ENCODE measurements at places on chromosomes 12 and 14. TPM values are rescaled to one million over a fixed set of nuclear protein-coding genes. Genes with fewer than 3 reads are reported as not detected.

Gene NOS1
- total RNA-seq: 0.63 TPM

Gene RPL10L
- total RNA-seq: not detected

Gene POLE2
- total RNA-seq: 11.6 TPM

Gene MGAT2
- 55.1 TPM for total RNA-seq

Gene P2RX7
- total RNA-seq: not detected

Gene SSTR1
- total RNA-seq: not detected

Gene CYP27B1
- 1.8 TPM for total RNA-seq

Gene PXMP2
- total RNA-seq: 32.0 TPM

Gene IL22
- total RNA-seq: not detected

Gene OAS1
- total RNA-seq: 56.9 TPM

Gene TRHDE
- 0.23 TPM for total RNA-seq

Gene CCDC60
- not detected for total RNA-seq

Gene CISTR
- not detected for total RNA-seq

Gene SLC6A15
- total RNA-seq: 3.0 TPM

Gene RASSF9
- total RNA-seq: 0.67 TPM

Gene CD27
- not detected for total RNA-seq

Gene KLHL42
- total RNA-seq: 16.0 TPM

Gene BAZ2A
- 43.6 TPM for total RNA-seq

Gene SLC38A4
- total RNA-seq: not detected

Gene FAM222A
- total RNA-seq: 7.2 TPM

Gene CACNB3
- 39.7 TPM for total RNA-seq

Gene STAC3
- 0.43 TPM for total RNA-seq

Gene NPFF
- total RNA-seq: not detected

Gene RNASE3
- total RNA-seq: not detected

Gene LBHD2
- not detected for total RNA-seq

Gene MANSC4
- total RNA-seq: not detected

Gene MMP17
- total RNA-seq: 10.2 TPM

Gene METTL17
- total RNA-seq: 73.4 TPM

Gene ACOT4
- total RNA-seq: 1.9 TPM

Gene MGST1
- 804 TPM for total RNA-seq

Gene SLC25A47
- total RNA-seq: not detected

Gene TMEM179
- 0.28 TPM for total RNA-seq

Gene COX8C
- total RNA-seq: not detected

Gene AQP2
- total RNA-seq: not detected

Gene GATC
- 25.7 TPM for total RNA-seq

Gene GCH1
- 3.5 TPM for total RNA-seq

Gene C14orf39
- not detected for total RNA-seq

Gene MMP19
- 0.31 TPM for total RNA-seq

Gene EPYC
- not detected for total RNA-seq

Gene CFAP73
- total RNA-seq: 0.13 TPM

Gene RD3L
- not detected for total RNA-seq

Gene NUP37
- 90.8 TPM for total RNA-seq

Gene OTX2
- total RNA-seq: not detected

Gene AMDHD1
- 2.6 TPM for total RNA-seq

All from A549 treated with CORT108297 at 1 μM for 4 hours (cell line).